ENCODE measurements at places on chromosomes 4 and X. TPM values are rescaled to one million over a fixed set of nuclear protein-coding genes. Genes with fewer than 3 reads are reported as not detected.

The DCAF8L2 gene
- polyA plus RNA-seq: not detected

DNA sequence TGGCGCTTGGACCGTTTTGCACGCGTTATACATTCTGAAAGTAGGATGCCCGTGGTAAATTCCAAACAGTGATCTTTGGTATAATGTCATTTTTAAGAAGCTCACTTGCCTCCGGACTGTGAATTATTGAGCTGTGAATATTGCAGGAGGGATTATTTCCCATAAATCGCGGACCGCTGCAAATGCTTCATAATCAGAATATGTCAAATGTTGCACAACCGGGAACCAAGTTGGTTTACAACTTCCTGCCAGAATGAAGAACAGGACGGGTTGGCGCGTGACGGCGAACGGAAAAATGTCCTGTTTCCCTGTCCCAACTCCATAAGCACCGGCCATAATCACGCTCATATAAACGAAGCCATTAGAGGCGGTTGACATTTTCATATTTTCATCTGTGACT lies 67.6 kb downstream of the SHOX start:
- H3K36me3 ChIP-seq: no peaks in the 10 kb centered on the region
- H3K27ac ChIP-seq: no peak overlapping the region
- no peak for DNase-seq
- H3K4me3 ChIP-seq: no peak overlapping the region
- no peaks in the 10 kb centered on the region for H3K27me3 ChIP-seq
- H3K4me1 ChIP-seq: no peaks in the 10 kb centered on the region

DNA sequence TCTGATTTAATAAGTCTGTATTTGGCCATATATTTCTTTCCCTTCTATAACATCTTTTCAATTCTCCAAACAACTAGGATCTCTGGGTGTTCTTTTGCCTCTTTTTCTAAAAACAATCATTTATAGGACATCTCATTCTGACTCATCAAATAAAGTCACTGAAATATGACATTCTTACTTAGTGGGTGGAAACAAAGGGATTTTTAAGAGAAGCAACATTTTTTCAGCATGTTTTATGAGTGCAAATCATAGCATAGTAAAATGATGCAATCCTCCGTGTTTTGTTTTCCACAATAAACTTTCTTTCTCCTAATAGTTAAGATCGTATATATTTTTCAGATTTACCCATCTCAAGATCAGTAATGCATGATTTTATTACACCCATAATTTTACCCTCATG lies 179.8 kb downstream of the SPCS3 start:
- no peak overlapping the region for H3K27ac ChIP-seq
- no peak for DNase-seq
- no peaks in the 10 kb centered on the region for H3K27me3 ChIP-seq

DNA sequence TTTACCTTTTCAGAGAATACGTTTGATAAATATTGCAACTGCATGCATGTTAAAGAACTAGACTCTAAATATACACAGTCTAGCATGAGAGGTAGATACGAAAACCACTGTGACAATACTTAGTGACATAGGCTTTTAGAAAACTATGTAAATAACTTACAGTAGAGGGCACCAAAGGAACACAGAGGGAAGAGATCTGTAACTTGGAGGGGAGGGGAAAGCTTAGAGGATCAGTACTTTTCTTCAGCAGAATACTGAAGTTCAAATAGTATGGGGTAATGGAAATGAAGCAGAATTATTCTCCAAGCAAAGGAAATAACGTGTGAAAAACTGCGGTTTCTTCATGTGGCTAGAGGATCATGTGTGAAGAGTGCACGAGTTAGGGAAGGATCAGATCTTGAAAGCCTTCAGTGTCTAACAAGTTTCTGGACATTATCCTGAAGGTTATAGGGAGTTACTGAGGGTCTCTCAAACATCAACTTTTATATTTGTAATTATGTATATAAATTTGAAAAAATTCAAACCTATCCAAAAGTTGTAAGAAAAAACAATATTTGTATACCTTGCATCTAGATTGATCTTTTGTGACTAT lies 264.3 kb downstream of the NPFFR2 start:
- DNase-seq: no peak
- H3K36me3 ChIP-seq: no peaks in the 10 kb centered on the region
- no peak overlapping the region for H3K4me3 ChIP-seq
- H3K27me3 ChIP-seq: no peaks in the 10 kb centered on the region

The DCAF4L1 gene
- polyA plus RNA-seq: 0.14 TPM

DNA sequence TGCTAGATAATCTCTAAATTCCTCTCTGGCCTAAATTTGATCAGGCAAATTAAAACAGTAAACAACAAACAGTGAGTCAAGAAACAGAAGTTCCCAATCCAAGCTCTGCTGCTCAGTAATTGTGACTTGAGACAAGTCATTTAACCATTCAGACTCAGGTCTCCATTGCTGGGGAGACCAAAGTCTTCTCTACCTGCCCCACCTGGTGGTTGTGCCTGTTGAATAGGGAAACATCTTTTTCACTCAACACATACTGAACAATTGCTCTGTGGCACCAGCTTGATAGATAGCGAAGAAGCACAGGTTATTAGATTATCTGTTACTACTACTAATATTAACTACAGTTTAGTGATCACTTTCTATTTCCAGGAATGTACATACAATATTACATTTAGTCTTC lies 112.1 kb upstream of the EOLA2 start:
- no peak overlapping the region for H3K27ac ChIP-seq
- H3K4me1 ChIP-seq: no peaks in the 10 kb centered on the region
- no peaks in the 10 kb centered on the region for H3K27me3 ChIP-seq

The SPATA4 gene
- 0.37 TPM for polyA plus RNA-seq

DNA sequence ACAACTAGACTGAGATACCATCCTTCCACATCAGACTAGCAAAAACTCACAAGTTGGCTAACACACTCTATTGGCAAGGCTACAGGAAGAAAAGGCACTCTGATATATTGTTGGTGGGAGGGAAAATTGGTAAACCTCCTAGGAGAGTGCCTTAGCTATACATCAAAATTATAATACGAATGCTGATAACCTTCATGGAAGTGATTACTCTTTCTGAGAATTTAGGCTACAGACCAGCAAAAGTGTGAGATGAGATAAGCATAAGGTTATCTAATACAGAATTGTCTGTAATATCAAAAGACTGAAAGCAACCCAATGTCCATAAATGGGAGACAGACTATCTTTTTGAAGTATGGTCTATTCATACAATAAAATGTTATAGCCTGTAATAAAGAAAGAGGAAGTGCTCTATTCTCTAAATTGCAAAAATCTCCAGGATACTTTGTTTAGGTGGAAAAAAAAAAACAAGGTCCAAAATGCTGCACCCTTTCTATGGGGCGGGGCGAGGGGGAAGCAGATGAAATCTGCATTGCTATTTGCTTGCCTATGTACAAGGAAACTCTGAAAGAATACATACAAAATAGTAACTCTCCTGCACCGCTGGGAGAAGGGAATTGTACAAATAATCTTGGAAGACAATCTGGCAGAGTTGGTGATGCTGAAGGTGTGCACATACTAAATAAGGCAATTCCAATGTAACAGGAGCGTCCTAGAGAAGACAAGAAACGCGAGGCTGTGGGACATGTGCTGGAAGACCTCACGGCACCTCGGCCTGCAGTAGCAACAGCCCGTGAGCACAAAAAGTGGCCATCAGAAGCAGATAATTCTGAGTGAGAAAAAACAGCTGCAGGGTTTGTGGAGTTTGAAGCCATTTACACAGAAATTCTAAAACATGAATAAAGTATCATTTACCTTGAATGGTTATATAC lies 109.7 kb downstream of the AFAP1 start:
- H3K36me3 ChIP-seq: no peaks in the 10 kb centered on the region
- no peaks in the 10 kb centered on the region for H3K27me3 ChIP-seq
- H3K4me3 ChIP-seq: no peak overlapping the region
- DNase-seq: no peak

The CLIC2 gene
- polyA plus RNA-seq: 6.4 TPM

GRCh38 chr4:40170588-40170987 lies 26.2 kb upstream of the RHOH start:
- H3K4me1 ChIP-seq: no peaks in the 10 kb centered on the region
- H3K27me3 ChIP-seq: peaks cover 8% of the 10 kb centered on the region
- no peak for DNase-seq
- H3K36me3 ChIP-seq: no peaks in the 10 kb centered on the region

The MAGEB10 gene
- polyA plus RNA-seq: not detected

DNA sequence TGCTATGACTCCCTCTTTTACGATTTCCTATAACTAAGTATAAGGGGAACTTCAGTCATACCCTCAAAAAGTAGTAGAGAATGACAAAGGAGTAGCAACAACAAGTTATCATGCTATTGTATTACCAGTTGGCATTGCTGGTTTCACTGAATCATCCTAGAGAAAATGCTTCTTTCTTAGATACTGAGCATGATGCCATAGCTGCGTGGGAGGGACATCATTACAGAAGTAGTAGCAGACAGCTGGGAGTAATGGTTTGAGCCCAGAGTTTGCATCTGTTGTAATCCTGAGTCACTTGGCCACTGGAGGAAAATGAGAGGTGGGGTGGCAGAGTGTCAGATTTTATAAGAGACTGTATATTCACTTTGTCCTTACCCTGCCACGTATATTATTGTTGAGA lies 38.6 kb downstream of the MTMR1 start:
- no peak overlapping the region for H3K27ac ChIP-seq
- H3K4me3 ChIP-seq: no peak overlapping the region
- peaks cover 8% of the 10 kb centered on the region for H3K4me1 ChIP-seq
- peak; percentile 4 for DNase-seq
- H3K36me3 ChIP-seq: no peaks in the 10 kb centered on the region

DNA sequence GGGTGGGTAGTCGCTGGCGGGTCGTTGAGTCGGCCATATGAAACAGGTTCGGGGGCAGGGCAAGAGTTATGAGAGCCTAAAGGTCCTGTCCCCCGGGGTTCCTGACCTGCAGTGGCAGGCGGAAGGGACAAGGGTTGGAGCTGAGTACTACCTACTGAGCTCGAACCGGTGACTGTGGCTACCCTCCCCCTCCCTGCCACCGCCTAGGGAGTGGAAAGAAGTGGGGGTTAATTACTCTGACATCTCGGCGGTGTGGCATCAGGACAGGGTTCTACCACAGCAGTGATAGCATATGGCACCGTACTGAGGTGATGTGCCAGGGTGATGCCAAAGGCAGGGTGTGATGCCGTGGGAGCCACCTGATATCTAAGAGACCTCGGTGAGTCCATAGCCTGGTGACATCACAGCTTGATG lies 307 bp downstream of the ATG4A start:
- H3K4me3 ChIP-seq: peak overlapping the region; percentile 66
- peak overlapping the region; percentile 90 for H3K27ac ChIP-seq
- H3K36me3 ChIP-seq: peaks cover 13% of the 10 kb centered on the region
- no peaks in the 10 kb centered on the region for H3K27me3 ChIP-seq

The TMPRSS11F gene
- not detected for polyA plus RNA-seq

DNA sequence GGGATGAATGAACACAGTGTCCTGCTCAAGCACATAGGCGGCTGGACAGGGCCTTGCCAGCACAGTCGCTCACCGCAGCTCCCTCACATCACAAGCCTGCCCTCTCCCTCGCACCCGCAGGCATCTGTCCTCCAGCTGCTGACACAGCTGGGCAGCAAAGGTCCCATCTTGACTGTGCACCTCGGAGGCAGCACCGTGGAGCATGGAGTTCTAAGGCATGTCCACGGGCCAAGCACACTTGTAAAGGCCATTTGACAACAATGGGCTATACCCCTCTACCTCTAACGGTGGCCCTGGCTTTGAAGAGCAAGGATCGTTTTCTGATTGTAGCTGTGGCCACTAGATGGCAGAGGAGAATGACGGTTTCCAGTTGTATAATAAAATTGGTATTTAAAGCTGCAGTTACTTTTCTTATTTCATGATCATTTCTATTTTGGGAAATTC lies 53.8 kb downstream of the APLN start:
- peaks cover 16% of the 10 kb centered on the region for H3K4me1 ChIP-seq
- H3K36me3 ChIP-seq: no peaks in the 10 kb centered on the region
- H3K27ac ChIP-seq: peak overlapping the region; percentile 22
- no peak for DNase-seq

- DNase-seq: no peak
- peak overlapping the region; percentile 26 for H3K27ac ChIP-seq
- no peaks in the 10 kb centered on the region for H3K36me3 ChIP-seq
- H3K4me3 ChIP-seq: no peak overlapping the region
- H3K4me1 ChIP-seq: peaks cover 72% of the 10 kb centered on the region
- no peaks in the 10 kb centered on the region for H3K27me3 ChIP-seq
Observed at GRCh38 chr4:76199664-76200211, 13.9 kb downstream of the SCARB2 start.

The EXOC1 gene
- polyA plus RNA-seq: 23.6 TPM

The ADGRL3 gene
- 0.88 TPM for polyA plus RNA-seq

DNA sequence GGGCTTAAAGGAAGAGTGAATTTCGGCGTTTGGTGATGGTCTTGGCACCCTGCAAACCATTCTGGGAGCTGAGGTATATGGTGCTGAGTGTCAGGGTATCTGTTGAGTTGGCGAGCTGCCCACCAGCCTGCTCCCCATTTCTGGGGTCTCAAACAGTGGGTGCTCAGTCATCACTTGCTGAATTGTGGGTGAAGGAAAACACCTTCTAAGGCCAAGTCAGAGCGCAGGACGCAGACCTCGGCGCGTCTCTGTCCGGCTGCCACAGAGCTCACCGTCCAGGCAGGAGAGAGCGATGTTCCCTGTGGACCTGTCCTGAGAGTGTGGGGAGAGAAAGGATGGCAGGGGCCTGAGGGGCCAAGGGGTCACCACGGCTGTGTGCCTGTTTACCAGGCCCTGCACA lies 111.2 kb downstream of the SORCS2 start:
- H3K27me3 ChIP-seq: no peaks in the 10 kb centered on the region
- no peak overlapping the region for H3K27ac ChIP-seq
- no peak overlapping the region for H3K4me3 ChIP-seq
- H3K4me1 ChIP-seq: peaks cover 7% of the 10 kb centered on the region
